ENCODE measurements at places on chromosomes 1 and 21. TPM values are rescaled to one million over a fixed set of nuclear protein-coding genes. Genes with fewer than 3 reads are reported as not detected.
A peak's percentile ranks its signal among the peaks of the same experiment; 100 is the strongest.

- no peak for DNase-seq
Measured at GRCh38 chr1:22526677-22527076, 36.6 kb upstream of the EPHA8 start.

- no peak for DNase-seq
Measured at GRCh38 chr1:157089789-157090188, 9.8 kb downstream of the ETV3L start.

C1orf115 gene
- 86.7 TPM for total RNA-seq

CA6 gene
- not detected for total RNA-seq

NOS1AP gene
- 3.3 TPM for total RNA-seq

LMX1A gene
- total RNA-seq: 0.07 TPM

GRCh38 chr1:183937611-183938010, 99.9 kb downstream of the COLGALT2 start:
- no peak for DNase-seq

- peak; percentile 39 for DNase-seq
Measured at GRCh38 chr1:14915356-14916054, 238.0 kb upstream of the TMEM51 start.

MFAP2 gene
- total RNA-seq: 1.1 TPM

GRCh38 chr1:2165646-2166045, 28.9 kb downstream of the FAAP20 start:
- no peak for DNase-seq

DNA sequence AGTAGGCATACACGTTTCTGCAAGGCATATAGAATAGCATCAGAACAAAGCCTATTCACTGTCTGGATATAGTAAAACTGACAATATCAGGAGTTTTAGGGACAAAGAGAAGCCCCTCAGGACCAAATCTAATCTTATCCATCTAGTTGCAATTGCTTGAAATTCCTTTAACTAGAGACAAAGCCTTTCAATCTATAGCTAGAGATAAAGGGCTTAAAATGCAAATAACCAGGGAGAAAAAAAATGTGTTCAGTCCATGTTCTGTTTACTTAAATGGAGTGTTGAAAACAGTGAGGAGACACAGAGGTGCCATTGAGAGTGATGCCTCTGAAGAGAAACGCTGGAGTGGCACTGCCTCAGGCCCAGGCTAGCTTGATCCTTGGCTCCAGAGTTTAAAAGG, 286.1 kb downstream of the DPYD start:
- peak; percentile 25 for DNase-seq

Data from HepG2 (cell line).